Activated naive CD4-positive, alpha-beta T cell treated with anti-CD3 and anti-CD28 coated beads, Interleukin-2, amount 50 U/mL, for 16 hours (primary cell): ENCODE measurements at places on chromosomes 4 and X.

GRCh38 chr4:81337211-81337610 is 122.2 kb upstream of the PRKG2 start:
- no peak for DNase-seq

DNA sequence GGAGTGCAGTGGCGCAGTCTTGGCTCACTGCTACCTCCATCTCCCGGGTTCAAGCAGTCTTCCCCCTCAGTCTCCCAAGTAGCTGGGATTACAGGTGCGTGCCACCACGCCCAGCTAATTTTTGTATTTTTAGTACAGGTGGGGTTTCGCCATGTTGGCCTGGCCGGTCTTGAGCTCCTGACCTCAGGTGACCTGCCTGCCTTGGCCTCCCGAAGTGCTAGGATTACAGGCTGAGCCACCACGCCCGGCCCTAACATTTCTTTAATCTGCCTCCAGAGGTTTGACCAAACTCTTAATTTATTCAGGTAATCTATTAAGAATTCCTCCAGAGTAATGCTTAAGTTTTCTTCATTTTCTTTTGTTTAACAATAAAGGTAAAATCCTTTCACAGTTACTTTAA is 171.0 kb downstream of the RAPGEF2 start:
- no peak for DNase-seq

- DNase-seq: no peak
Observed at GRCh38 chr4:119682099-119682498, 53.5 kb upstream of the PDE5A start.

DNA sequence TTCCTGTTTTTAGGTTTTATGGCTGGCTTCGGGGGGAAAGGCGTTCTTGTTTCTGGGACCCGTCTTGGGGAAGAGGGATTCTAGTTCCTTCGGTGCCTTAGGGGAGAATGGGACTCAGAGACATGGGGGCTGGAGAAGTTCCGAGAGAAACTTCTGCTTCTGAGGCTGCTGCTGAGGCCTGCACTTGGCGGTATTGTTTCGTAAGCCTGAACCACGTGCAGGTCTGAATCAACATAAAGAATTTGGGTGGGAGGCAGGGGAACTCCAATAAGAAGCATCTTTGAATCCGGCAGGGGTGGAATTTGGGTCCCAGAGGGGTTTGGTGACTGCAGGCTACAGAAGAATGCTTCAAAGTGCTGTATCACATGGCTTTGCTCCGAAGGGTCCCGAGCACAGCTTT is 15.1 kb downstream of the XG start:
- DNase-seq: no peak

- no peak for DNase-seq
Observed at GRCh38 chrX:23952391-23952790, 44.6 kb downstream of the CXorf58 start.

GRCh38 chr4:57053508-57053907 is 56.7 kb downstream of the IGFBP7 start:
- no peak for DNase-seq

DNA sequence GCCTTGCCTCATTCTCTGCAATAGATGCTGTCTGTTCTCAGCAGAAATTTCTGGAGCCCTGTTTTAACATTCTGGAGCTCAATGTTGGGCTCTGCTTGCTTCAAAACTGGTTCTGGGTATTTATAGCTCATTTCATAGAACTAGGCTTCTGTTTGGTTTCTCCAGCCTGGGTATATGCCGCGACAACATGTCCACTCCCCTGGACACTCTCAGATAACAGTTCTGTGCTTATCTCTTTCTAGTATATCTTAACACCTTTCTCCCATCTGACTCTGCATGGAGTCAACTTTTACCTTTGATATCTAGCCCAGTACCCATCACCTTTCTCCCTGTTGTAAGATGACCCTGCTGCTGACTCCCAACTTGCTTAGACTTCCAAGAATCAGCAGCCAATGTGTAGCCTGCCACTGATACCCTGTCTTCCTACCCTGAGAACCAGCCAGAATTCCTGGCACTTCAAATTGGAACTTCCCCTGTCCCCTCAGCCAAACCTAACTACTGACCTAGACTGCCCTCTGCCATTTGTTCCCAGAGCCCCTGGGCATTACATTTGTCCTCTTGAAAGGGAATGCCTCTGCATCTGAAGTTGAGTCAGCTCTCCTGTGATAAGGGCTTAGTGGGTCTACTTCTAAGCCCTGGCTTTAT is 20.6 kb downstream of the PAGE1 start:
- DNase-seq: no peak

- DNase-seq: no peak
Observed at GRCh38 chrX:116417214-116417613, 19.2 kb upstream of the SLC6A14 start.

DNA sequence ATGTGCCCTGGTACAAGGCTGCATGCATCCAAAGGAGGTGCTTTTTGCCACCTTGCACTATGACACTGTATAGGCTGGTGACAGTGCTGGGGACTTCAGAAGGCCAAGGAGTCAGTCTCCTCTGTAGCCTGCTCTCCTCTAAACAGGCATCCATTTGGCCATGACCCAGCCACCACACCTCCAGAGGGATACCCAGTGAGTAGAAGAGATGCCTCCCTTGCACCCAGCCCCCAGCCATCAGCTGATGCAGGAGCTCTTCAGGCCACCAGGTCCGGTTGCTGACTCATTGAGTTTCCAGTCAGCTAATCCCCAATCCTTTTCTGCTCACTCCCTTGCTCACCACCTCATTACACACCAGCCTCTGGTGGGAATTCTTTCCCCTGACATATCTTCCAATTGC is 99.8 kb downstream of the PJA1 start:
- no peak for DNase-seq

GRCh38 chrX:130771230-130771629 is 131.8 kb downstream of the ENOX2 start:
- no peak for DNase-seq

DNA sequence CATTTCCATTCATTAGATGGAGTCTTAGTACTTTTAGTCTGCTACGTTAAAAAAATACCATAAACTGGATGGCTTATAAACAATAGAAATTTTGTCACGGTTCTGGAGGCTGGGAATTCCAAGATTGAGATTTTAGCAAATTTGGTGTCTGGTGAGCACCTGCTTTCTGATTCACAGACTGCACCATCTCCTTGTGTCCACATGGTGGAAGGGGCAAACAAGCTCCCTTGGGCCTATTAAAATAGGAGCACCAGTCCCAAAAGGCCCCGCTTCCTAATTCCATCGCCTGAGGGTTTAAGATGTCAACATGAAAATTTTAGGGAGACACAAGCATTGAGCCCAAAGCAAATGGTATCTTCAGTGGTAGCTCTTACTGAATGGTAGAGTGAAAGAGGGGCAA is 120.5 kb upstream of the MAP9 start:
- no peak for DNase-seq

- no peak for DNase-seq
Observed at GRCh38 chr4:158397781-158398180, 123.9 kb upstream of the RXFP1 start.
